A673 (cell line): ENCODE measurements at places on chromosomes 13 and 19. TPM values are rescaled to one million over a fixed set of nuclear protein-coding genes. Genes with fewer than 3 reads are reported as not detected.
A peak's percentile ranks its signal among the peaks of the same experiment; 100 is the strongest.

LYPD3 gene
- 0.21 and 0.31 TPM in 2 replicates for total RNA-seq

SLC10A2 gene
- not detected in 2 replicates for total RNA-seq

CRX gene
- not detected in 2 replicates for total RNA-seq

- DNase-seq = peak; percentile 74
Observed at GRCh38 chr13:51645154-51645650, 60.9 kb downstream of the WDFY2 start.

- DNase-seq = no peak
Observed at GRCh38 chr13:40598569-40598968, 67.9 kb downstream of the FOXO1 start.

- peak; percentile 78 for DNase-seq
Observed at GRCh38 chr13:45142440-45143345, 22.4 kb downstream of the GTF2F2 start.

- DNase-seq = no peak
Observed at GRCh38 chr13:77136902-77137420, 110.0 kb upstream of the FBXL3 start.

DNA sequence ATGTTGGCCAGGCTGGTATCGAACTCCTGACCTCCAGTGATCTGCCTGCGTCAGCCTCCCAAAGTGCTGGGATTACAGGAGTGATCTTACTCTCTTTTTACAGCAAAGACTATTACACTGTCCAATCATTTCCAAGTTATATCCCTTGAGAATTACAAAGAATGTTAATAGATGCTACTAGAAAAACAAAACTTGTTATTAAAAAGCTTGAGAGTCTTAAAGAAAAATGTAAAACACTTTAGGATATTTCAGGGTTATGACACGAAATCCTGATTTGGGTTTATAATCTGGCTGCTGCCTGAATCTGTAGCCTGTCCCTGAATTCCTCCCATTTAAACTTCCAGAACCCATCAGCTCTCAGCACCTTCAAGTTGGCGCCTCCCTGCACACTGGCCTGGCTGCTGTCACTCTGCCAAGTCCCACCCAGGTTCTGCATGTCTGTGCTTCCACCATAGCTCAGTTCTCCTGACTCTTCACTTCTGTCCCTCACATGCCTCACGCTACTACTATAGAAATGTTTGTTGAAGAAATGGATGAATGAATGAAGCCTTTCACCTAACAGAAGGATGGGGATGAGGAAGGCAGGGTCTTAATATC, 55.8 kb upstream of the RFXAP start:
- DNase-seq = peak; percentile 23

GRCh38 chr13:36774931-36775330, 44.1 kb upstream of the RFXAP start:
- no peak for DNase-seq

- no peak for DNase-seq
Observed at GRCh38 chr13:76879883-76880270, 6.3 kb downstream of the KCTD12 start.

- DNase-seq = no peak
Observed at GRCh38 chr13:100734194-100734720, 59.7 kb upstream of the TMTC4 start.

DNA sequence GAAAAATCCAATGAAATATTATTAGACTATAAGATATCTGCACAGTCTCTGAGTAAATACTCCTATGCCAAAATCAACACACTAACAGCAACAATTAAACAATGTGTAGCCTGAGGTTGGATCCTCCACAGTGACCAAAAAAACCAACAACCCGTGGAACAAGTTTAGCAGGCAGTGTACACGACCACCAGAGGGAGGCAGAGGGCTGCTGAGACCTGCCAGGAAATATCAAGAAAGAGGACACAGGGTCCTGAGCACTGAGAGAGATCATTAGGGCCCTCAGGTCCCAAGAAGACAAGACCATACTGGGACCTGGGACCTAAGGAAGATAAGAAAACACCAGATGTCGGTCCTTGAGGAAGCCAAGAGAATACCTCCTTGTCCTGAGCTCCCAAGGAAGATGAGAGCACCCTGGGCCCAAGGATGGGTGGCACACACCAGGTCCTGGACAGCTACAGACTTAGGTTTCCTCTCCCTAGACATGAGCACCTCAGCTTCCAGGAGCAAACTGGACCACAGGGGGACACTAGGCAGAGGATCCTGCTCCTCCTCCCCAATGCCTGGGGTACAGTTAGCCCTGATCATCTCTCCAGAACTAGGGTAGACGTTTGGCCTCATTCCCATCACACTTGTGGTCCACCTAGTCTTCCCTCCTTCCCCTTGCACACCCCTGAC, 822 bp upstream of the ZNF274 start:
- DNase-seq = peak; percentile 67

GRCh38 chr19:48669903-48670668, 2.7 kb downstream of the NTN5 start:
- no peak for DNase-seq

GRCh38 chr13:85528491-85529217, 270.6 kb downstream of the SLITRK6 start:
- DNase-seq = no peak

DNA sequence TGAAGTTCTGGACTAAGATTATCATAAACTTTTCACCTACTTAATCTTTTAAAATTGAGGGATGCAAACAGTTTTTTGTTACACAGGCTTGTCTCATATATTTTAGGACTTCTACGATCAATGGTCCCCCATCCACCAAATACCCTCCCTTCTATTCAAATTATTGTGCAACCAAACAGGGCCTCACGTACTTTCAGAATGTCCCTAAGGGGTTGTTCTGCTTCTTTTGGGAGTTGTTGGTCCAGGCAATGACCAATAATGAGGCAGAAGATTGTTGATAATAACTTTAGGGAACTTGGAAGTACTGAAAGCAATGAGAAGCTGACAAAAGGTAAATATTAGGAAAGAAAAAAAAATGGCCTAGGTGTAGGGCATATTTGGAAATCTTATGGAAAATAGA, 2.9 kb downstream of the DNAJC15 start:
- no peak for DNase-seq

DNA sequence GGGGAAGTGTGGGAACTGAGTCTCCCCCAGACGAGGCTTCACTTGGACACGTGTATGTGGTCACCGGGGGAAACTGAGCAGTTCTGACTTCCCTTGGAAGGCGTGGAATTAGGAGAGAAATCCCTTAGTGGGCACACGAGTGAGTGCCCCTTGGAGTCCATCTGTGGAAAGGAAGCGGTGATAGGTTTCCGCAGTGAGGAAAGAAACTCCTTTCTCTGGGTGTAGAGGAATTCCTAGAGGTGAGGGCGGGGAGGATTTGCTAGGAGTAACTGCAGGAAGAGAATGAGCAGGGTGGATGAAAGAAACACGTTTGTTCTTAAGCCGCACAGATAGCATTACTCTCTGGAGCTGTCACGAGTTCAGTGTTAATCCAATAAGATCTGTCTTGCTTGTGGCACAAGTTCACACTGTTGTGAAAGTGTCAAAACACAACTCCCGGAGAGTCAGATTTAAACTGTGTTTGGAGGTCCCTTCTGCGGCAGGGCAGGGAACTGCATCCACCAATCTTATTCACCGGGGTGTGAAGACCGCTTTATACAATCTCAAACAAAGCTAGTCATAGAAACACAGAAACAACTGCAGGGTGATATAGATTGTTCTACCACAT, 1.2 kb downstream of the KL start:
- DNase-seq = peak; percentile 50

GRCh38 chr19:29262085-29262484, 49.1 kb upstream of the UQCRFS1 start:
- DNase-seq = no peak
